Neural crest cell (in vitro differentiated cells): ENCODE measurements at places on chromosomes 13 and 19. TPM values are rescaled to one million over a fixed set of nuclear protein-coding genes. Genes with fewer than 3 reads are reported as not detected.

DNA sequence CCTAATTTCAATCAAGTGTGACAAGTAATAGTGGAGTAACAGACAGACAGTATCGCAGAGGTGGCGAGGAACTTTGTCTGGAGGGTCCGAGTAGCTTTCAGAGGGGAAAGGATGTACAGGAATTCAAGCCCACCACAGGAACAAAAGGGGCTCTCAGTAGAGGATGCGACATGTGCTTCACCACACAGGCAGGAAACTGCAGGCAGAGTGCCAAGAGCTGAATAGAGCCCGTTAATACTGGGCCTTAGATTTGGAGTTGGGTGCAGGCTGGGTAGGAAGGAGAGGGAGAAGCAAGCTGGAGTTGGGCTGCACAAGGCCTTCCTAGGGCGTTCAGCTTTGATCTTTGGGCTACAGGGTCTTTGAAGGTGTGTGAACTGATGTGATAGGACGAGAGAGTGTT is 1.2 kb downstream of the CCDC70 start:
- no peaks in the 10 kb centered on the region for H3K36me3 ChIP-seq
- no peak overlapping the region for H3K27ac ChIP-seq
- H3K4me3 ChIP-seq = no peak overlapping the region
- no peak for DNase-seq

DNA sequence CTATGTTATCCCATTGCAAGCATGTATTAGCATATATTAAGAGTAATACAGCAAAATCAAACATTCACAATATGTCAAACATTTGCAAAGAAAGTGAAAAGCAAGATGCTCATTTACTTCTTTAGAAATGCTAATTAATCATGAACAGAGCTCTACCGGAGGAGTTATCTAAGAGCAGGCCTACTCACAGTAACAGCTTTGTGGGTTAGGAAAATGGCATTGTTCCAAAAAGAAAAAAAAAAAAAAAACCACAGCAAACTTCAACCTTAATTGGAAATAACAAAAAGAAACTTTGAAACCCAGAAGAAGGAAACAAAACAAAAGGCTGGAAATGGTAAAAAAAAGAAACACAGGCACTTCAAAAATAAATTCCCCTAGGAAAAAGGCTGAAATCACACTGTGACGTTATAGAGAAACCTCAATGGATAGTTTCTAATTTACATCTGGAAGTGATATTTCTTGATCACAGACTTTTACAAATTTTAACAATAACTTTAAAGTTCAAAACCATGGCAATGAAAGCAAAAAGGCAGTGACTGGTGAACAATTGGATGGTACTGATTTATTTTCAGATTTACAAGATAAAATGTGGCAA is 1236.8 kb upstream of the SPRY2 start:
- no peak for DNase-seq
- H3K36me3 ChIP-seq = no peaks in the 10 kb centered on the region
- no peak overlapping the region for H3K27ac ChIP-seq
- no peak overlapping the region for H3K4me3 ChIP-seq
- peaks cover 7% of the 10 kb centered on the region for H3K4me1 ChIP-seq

KLHL1 gene
- total RNA-seq = 0.23 TPM in 1 of 2 replicates, not detected in the other

- peaks cover 81% of the 10 kb centered on the region for H3K27me3 ChIP-seq
- H3K36me3 ChIP-seq = no peaks in the 10 kb centered on the region
- DNase-seq = no peak
- H3K4me1 ChIP-seq = no peaks in the 10 kb centered on the region
- H3K4me3 ChIP-seq = no peak overlapping the region
Measured at GRCh38 chr19:51722492-51722891, 1.3 kb downstream of the HAS1 start.

- peaks cover 25% of the 10 kb centered on the region for H3K27me3 ChIP-seq
- H3K36me3 ChIP-seq = no peaks in the 10 kb centered on the region
- peak overlapping the region; percentile 56 for H3K4me3 ChIP-seq
- H3K4me1 ChIP-seq = peaks cover 34% of the 10 kb centered on the region
- no peak for DNase-seq
Measured at GRCh38 chr19:51691584-51692428, 1.3 kb upstream of the SPACA6 start.

- H3K27ac ChIP-seq = no peak overlapping the region
- H3K4me3 ChIP-seq = peak overlapping the region; percentile 4
- DNase-seq = no peak
- peaks cover 11% of the 10 kb centered on the region for H3K4me1 ChIP-seq
Measured at GRCh38 chr19:14686411-14686810, 3.4 kb upstream of the ZNF333 start.

MED29 gene
- total RNA-seq = 37.3 and 40.3 TPM in 2 replicates

DNA sequence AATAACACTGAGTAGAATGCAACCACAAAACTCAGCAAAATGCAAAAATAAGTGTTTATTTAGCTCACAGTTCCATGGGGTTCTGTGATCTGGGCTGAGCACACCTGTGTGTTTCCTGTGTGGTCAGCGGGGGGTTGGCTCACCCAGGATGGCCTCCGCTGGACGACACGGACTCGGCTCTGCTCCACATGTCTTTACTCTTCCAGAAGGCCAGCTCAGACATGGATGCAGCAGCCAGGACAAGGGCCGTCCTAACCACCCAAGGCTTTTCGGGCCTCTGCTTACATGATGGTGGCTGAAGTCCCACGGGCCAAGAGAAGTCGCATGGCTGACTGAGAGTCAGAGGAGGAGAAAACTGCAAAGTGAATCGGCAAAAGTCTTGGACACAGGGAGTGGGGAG is 153.5 kb upstream of the IRS2 start:
- H3K4me1 ChIP-seq = no peaks in the 10 kb centered on the region
- no peak overlapping the region for H3K4me3 ChIP-seq
- no peak for DNase-seq
- H3K27ac ChIP-seq = no peak overlapping the region
- H3K27me3 ChIP-seq = no peaks in the 10 kb centered on the region
